ENCODE measurements at places on chromosomes 16 and 17.

DNA sequence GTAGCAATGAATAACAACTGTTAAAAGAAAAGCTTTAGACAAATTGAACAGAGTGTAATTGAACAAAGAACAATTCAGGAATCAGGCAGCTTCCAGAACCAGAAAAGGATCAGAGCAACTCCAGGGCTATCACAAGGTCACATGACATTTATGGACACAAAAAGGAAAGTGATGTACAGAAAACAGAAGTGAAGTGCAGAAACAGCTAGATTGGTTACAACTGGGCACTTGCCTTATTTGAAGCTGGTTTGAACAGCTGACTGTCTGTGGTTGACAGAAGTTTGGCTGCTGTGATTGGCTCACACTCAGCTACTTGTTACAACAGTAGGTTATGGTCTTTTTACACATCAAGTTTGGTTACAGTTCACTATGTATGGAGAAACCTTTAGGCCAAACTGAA, 14.8 kb downstream of the EFCAB5 start:
- no peak for DNase-seq

GRCh38 chr17:50055055-50055425, 870 bp upstream of the ITGA3 start:
- peak; percentile 62 for DNase-seq

DNA sequence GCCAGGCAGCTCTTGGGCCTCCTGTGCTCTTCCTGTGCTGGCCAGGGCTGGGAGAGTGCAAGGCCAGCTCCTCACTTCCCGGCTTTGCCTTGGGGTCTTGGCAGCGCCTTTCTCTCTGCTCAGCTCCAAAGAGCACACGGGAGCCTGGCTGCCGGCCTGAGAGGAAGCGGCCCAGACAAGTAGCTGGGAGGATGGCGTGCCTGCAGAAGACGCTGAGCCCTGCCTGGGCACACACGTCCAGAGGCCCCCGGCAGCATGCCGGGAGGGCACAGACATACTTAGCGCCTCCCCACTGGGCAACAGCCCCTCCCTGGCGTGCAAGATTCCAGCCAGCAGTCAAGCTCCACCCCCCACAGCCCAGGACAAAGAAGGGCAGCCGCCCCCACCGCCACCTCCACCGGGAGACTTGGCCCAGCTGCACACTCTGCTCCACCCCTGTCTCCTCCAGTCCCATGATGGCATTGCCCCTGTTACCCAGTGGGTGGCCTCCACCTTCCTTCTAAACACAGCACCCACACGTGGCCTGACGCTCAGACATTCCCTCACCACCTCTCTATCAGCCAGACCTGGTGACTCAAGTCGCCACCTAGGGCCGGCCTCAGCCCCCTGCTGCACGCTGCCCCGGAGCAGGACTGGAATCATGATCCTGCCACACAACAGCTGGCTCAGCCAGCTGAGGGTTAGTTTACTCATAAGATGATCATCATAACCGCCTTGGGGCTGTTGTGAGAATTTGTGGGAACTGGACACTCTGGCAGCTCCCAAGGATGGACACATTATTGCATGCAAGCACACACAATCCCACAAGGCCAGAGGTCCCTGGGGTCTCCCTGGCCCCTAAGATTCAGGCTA, 12.4 kb downstream of the SGCA start:
- DNase-seq = peak; percentile 65

GRCh38 chr17:57604771-57605674, 140.1 kb downstream of the CCDC182 start:
- DNase-seq = no peak

DNA sequence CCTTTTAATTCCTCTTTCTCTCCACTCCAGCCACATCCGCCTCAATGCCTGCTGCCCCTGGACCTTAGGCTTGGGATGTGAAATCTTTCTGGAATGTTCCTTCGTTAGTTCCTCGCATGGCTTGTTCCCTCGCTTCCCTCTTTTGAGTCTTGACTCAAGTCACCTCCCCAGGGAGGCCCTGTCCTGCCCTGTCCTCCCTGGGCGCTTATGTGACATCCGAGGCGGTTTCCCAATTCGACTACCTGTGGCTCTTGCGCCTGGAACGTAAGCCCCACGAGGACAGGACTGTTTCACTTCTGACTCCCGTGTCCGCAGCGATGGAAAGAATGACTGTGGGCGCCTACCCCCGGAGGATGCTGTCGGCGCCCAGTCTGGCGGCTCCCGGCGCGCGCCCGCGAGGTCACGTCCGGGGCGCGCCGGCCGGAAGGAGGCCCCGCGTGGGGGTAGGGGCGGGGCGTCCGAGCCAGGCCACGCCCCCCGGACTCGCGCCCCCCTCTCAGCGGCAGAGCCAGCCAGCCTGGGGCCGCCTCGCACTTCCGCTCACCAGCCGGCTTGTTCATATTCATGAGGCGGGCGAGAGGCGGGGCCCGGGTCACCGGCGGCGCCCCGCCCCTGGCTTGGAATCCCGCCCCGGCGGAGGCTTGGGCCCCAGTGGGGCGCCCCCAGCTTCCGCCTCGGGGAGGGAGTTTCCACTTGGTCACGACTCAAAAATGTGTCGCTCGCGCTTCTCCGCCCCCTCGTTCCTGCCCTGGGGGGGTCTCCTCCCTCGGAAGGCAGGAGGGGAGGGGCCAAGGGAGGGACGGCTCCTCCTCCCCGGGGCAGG, 8.4 kb upstream of the GLIS2 start:
- peak; percentile 75 for DNase-seq

DNA sequence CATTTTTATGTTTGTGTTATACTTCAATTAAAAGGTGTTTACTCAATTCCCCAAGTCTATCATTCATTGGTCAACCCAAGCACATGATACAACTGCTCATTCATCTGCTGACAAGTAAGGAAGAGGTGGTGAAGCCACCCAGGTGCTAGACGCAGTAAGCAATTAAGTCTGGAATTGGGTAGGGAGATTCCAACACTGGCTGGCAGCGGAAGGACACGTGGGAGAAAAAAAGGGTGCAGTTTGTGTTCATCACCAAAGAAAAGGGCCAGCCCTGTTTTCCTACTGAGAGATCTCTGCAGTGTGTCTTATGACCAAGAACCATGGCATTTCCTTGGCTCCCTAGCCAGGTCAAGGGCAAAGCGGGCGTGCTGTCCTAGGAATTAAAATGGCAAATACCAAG, 11.8 kb upstream of the ZNF23 start:
- DNase-seq = no peak

DNA sequence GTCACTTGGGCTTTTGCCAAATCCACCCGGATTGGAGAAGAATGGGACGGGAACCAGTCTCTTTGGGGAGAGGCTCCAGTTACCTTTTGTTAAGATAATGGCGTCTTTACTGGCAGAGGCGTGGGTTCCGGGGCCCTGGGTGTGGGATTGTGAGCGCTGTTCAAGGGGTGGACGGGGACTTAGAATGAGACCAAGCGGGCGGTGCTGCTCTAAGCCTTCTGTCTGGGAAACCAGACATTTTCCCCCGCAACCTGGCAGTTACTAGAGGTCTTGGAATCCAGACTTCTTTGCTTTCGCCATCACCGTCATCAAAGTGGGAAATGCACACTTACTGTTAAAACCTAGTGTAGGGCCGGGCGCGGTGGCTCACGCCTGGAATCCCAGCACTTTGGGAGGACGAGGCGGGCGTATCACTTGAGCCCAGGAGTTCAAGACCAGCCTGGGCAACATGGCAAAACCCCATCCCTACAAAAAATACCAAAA, 706 bp downstream of the TEN1 start:
- no peak for DNase-seq

DNA sequence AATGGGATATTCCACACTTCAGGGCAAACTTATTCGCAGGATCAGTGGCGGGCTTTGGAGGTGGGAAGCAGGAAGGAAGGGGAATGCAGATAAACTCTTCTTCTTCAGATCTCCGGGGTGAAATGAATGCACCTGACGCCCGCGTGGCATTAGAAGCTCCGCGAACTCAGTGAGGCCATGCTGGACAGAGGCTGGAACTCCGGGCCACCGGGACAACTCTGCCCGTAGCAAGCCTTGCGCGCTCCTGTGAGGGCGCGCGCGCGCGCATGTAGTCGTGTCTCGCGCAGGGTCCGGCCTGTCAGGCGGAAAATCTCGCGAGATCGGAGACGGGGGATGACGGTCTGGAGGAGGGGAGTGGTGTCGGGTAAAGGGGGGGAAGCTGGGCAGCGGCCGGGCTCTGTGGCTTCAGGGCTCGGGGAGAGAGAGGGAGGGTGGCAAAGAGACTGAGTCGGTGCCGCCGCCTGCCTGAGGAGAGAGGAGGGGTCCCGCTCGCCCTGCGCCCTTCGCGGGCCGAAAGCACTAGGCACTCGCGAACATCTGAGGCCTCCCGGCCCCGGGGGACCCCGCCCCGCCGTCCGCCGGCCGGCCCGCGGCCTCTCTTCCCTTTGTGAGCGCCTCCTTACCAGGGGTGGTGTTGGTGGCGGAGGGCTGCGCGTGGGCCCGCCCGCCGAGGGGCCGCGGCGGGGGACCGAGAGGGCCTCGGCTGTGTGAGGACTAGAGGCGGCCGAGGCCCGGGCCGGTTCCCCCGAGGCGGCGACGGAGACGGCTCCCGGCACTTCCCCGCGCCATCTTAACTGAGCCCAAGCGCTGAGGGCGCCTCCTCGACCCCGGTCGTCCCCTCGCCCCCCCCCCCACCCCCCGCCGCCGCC, at the start of gene TAOK1:
Gene TAOK1 (plus strand): TSS at position 382 of the 869 bp plus-strand sequence. CDS start 61,186 bp downstream, outside the sequence.
- peak; percentile 89 for DNase-seq

DNA sequence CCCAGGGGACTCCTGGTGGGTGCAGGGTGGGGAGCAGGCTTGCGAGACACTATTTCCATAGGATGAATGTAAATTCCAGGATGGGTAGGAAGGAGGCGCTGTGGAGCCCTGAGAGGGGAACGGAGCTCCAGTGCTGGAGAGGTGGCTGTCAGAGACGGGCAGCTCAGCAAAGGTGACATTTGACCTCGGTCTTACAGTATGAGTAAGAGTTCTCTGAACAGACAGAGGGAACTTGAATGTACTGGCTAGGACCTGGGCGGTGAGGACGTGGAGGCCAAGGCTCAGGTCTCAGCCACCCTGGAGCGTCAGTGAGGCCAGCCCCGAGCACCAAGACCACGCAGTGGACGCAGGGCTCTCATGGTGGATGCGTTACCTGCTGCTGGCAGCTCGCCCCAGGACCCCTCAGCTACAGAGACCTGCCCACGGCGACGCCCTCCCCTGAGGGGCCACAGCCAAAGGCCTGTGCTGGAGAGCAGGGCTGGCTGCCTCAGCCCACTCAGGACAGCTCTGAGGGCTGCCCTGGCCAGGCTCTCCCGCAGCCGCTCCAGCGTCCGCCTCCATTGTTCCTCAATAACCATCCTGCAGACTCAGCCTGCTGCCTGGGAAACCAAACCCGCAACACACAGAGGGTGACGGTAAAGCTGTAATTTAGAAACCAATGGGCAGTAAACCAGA, 65.9 kb upstream of the TNRC6C start:
- DNase-seq = no peak

GRCh38 chr17:58156839-58157803, 8.9 kb downstream of the OR4D1 start:
- no peak for DNase-seq

- DNase-seq = no peak
These were observed 1.4 kb upstream of the CACNA1G start for GRCh38 chr17:50558941-50559614.

DNA sequence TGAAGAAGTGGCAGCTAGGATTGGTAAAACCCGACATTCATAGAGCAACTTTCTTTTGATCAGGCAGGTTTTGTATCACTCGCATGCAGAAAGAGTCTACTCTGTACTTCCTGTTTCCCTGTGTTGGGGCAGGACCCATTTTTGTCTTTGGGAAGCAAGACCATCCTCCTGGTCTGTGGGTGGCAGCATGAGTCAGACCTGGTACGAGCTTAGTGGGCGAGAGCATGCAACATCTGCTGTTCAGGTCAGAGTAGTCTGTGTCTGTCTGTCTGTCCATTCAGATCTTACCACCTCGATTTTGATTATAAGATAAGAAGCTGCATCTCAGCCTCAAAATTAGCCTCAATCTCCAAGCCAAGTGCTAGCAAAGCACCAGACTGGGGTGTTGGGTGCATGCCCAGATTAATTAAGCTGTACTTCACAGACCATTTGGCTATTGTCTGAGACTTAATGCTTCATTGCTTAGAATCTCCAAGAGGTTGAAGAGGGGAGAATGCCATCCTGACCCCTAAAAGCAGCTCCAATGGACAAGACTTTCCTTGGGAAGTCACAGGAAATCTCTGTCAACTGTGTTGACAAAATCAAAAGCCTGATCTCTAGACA, 110.9 kb downstream of the XYLT1 start:
- no peak for DNase-seq

DNA sequence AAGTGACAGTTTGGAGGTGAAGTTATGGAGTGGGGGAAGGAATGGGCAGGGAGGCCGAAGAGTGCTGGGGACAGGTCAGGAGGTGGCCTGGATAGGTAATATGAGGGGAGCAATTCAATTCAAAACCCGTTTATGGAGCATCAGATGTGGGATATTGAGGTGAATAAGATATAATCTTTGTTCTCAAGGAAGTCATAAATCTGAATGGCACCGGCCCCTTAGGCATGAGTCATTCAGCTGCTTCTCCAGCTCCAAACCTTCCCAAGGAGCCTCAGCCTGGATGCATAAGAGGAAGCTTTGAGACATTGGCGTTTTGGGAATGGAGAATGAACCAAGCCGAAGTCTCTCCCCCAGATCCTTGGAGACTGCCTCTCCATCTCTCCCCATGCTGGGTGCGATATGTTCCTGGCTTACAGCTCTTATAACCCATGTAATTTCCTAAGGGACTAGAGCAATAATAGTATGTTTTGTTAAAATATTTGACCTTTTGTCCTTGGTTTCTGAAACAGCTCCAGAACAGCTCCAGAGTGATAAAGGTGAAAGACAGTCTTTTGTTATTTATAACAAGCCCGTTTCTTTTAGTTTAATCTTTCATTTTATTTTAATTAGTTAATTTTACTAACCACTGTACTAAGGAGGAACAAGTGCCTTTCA, 1.7 kb downstream of the TUBG2 start:
- peak; percentile 28 for DNase-seq

GRCh38 chr17:79978548-79978855, 57.2 kb downstream of the TBC1D16 start:
- DNase-seq = no peak

DNA sequence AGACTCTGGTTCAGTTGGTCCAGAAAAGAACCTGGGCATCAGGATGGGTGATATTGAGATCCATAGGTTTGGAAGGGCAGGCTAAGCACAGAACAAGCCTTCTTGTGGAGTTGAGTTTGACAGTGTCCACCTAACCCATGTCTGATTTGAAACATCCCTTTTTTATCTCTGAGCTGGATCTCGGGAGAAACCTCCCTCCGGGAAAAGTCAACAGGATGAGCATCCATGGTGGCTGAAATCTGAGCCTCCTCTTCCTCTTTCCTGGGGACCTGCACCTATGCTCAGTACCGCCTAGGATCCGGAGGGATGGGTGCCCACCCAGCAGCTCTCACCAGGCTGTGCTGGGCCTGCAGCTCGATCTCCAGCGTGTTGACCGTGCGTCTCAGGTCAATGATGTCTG, 3.4 kb downstream of the KRT32 start:
- no peak for DNase-seq

DNA sequence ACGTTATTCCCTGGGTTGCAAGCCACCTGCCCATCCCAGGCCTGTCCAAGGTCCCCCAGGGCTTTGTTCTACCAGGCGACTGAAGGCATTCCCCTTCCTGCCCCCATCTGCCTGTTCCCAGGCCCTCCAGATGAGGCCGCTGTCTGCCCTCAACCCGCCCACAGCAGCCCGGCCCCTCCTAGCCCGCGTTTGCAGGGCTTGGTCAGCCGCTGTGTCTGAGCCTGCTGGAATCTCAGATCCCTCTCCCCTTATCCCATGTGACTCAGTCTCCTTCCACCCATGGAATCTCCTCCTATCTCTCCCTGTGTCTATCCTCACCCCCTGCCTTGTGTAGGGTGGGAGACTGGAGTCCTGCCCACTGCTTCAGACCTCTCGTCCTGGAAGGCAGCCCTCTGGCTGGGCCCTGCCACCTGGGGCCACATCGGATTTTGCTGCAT, 186.0 kb upstream of the TNRC6C start:
- DNase-seq = no peak

Data from SW 1271 (cell line).